ENCODE measurements at places on chromosomes 11 and 22.
A peak's percentile ranks its signal among the peaks of the same experiment; 100 is the strongest.

DNA sequence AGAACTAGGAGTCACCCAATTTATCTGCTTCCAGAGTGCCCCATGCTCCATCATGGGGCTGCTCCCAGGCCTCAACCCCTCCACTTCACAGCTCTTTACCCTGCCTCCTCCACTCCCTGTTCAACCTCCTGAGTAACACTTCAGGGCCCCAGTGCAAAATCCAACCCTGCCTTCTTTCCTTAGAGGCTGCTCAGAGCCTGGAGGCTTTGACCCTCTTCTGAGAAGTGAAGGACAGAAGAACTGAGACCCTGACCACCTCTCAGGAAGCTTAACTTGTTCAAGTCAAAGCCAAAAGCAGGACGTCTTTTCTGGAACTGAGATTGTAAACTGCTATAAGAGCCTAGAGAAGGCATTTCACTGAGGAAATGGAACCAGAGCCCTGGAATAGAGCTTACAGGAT, 15.5 kb downstream of the EIF3F start:
- DNase-seq: no peak

DNA sequence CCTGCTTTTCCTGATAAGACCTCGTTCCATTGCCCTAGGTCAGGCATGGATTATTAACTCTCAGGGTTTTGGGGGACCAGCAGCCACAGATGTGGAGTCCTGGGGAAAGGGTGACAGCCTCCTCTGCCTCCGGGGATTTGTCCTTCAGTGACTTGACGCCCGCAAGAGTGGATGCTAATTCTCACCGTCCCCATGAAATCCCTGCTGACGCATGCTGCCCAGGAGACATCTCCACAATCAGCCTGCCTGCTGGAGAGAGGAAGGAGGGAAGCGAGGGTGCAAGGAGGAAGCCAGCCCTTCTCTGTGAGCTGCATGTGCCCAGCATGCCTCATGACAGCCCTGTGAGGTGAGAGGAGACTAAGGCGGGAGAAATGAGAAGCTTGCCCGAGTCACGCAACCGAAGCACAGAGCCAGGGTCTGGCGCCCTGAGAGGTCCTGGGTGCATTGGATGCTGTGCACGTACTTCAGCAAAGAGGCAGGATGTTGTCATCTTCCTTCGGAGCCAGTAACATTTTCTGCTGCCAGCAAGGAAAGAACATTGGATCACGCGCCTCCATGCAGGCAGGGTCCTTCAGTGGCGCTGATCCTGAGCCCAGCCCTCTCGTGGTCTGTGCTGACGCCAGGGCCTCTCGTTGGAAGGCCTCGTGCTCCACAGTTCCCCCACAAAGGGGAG, 27.3 kb upstream of the KRTAP5-6 start:
- DNase-seq: no peak

DNA sequence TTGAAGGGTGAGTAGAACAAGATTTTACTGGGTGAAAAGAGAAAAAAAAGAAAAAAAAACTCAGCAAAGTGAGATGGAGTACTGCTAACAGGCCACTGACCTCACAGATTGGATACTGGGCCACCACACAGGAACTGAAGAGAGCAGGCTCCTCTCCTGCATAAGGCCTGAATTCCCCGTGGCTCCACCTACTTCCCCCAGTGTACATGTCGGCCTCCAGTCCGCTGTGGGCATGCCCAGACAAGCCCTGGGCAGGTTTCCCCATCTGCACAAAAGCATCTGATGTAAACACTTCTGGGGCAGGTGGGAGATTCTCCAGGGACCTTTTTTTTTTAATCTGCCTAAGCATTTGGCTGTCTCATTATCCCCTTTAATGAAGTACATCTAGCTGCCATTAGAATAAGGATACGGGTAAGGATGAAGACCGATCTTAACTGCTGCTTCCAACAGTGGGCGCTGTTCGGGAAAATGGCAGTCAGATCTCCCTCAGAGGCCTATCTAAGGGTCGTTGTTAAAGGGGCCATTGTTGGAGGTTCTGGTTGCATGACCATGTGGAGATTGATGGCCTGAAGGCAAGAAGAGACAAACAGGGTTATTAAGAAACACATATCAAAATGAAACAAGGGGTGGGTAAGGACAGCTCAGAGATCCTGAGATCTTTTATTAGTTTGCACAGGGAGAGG, 48.5 kb downstream of the MS4A13 start:
- no peak for DNase-seq

DNA sequence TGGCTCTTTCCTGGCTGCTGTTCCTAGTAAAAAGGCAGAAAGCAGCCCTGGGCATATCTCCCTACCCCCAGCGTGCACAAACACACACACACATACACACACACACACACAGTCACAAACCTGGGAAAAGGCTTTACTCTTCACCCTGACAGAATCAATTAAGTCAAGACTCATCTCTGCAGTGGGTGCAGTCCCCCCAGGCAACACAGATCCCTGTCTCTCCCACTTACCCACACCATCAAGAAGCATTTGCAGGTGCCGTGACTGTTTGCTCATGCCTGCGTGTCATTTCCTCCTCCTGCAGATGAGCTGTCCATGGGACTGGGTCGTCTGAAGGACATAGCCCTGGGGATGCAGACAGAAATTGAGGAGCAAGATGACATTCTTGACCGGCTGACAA, 28.6 kb downstream of the SNAP29 start:
- DNase-seq: no peak

DNA sequence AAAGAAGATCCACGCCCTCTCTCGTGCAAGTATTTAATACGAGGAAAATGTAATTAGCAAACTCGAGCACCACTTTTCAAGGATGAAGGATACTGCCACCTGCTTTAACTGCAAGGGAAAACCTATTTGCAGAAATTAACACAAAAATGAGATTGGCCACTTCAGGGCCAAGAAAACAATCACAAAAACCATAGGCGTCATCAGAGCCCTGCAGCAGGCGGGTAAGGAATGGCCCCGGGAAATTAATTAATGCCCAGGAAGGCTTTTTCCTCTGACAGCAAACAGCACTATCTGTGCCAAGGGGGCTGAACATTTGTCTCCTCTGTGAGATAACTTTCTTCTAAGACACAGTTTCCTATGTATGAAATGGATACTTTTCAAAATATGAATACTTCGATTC, 255.7 kb downstream of the CTTN start:
- DNase-seq: no peak

- DNase-seq: no peak
These were observed 132.2 kb downstream of the ST3GAL4 start for GRCh38 chr11:126487711-126488110.

DNA sequence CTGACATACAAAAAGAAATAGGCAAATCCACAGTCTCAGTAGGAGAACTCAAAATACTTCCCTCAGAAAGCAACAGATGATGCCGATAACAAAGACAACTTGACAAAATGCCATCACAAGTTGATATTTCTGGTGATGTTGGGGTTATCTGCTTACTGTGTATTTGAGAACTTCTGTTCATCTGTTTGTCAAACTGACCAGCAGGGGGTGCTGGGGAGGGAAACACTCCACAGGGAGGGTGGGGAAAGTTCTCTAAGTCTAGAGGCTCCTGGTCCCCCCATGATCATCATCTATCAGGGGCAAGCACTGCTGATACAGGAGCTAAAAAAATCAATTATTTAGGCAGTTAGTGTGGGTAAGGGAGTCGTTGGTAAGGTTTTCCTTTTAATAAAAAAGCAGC, 19.2 kb downstream of the GLYATL1 start:
- DNase-seq: no peak

GRCh38 chr11:36657610-36658267, 59.7 kb upstream of the RAG2 start:
- DNase-seq: no peak

- DNase-seq: no peak
These were observed 418.8 kb downstream of the DYNC2H1 start for GRCh38 chr11:103528046-103528445.

DNA sequence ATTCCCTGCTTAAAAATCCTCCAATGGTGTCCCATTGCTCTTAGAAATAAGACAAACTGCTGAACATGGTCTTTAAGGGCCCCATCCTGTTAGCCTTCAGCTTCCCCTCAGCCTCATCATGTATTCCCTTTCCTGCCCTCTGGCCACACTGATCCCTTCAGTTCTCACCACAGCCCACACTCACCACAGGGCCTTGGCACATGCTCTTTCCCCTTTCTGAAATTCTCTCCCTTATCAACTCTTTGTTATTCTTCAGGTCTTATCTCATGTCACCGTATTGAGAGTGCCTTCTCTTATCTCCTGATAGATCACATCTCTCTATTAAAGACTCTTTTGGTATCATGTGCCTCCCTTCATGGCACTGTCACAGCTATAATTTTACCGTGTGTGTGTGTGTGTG, 167.8 kb upstream of the MPPED2 start:
- no peak for DNase-seq

- no peak for DNase-seq
These were observed 28.0 kb downstream of the SLN start for GRCh38 chr11:107683807-107684206.

GRCh38 chr11:133576351-133576750, 44.0 kb upstream of the OPCML start:
- peak; percentile 14 for DNase-seq

- DNase-seq: no peak
These were observed 135.2 kb upstream of the NAV2 start for GRCh38 chr11:19577391-19577975.

DNA sequence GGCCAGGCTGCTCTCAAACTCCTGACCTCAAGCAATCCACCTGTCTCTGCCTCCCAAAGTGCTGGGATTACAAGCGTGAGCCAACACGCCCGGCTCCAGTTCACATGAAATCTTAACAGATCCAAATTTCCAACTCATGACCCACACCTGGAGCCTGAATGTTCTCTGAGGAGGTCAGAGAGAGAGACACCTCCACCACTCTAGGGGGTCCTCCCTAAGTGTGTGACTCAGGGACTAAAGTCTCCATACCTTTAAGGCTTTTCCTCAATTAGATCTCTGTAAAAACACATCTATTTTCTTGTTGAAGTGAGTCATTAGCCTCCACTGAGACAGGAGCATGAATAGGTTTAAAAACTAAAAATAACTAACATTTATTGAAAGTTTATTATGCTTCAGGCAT, 376.4 kb downstream of the CADM1 start:
- no peak for DNase-seq

DNA sequence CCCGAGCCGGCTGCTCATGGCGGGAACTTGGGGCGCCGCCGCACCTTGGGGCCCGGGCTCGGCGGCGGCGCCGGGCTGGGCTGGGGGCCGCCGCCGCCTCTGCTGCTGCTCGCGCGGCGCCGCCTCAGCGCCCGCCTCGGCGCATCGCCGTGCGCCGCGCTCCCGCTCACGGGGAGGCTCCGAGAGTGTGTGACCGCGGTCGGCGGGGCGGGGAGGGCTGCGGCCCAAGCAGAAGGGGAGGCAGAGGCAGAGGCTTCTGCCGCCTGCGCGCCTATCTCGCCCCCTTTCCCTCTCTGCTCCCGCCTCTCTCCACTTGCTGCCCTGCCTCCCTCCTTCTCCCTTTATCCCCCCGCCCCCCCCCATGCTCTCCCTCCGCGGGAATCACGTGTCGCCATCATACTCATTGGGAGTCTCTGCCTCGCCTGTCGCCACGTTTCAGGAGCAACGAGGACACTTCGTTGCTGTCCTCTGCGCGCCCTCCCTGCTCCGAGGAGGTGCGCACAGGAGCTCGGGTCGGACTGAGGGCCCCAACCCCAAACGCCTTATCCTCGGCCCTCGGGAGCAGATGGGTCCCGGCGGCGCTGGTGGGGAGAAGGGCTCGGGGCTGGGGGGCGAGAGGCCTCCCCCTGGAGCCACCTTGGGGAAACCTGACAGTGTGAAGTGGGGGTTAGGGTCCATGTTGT, at the start of gene GUCY1A2:
GUCY1A2 (minus strand) TSS at position 258 of the 683 bp plus-strand sequence. CDS start 421 bp downstream, outside the sequence.
- no peak for DNase-seq
